ENCODE measurements at places on chromosomes 1 and 21.
A peak's percentile ranks its signal among the peaks of the same experiment; 100 is the strongest.

DNA sequence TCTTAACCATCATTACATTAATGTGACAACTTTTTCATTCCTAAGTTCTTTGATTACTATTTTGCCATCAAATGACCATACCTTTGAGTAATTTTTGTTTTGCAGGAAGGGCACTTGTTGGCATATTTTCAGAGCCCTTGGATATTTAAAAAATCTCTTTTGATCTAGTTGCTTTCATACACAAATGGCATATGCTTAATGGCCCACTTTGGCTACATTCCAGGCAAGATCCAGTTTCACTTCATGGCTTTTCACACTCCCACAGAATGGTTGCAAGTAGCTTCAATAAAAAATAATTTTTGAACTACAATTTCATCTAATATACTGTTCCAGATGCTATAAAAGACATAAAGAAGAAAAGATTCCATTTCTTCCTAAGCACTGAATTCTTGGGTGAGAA lies 18.1 kb downstream of the ADAM30 start:
- DNase-seq = no peak

DNA sequence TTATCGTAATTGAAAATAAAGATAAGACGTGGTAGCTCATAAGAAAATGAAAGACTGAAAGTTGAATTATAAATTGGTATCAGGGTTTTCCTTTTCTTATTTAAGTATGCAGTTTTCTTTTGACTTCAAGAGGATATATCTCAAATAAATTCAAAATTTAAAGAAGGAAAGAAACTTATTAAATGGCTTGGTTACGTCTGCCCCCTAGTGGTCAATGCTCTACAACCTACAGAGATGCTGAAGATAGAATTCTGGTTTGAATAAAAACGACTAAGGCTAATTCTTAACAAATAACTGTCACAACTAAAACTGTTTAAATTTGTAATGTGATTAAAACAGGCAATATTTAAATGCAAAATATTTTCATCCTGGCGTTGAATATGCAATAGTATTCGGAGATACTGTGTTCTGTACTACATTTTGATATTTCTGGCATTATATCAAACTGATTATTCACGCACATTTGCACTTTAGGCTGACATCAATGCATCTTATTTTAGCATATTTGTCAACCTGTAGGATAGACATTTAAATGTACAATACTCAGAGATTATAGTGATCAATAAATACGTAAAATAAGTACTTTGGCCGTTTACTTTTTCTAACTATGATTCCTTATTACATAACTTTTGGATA lies 26.8 kb downstream of the IFI44 start:
- peak; percentile 2 for DNase-seq

DNA sequence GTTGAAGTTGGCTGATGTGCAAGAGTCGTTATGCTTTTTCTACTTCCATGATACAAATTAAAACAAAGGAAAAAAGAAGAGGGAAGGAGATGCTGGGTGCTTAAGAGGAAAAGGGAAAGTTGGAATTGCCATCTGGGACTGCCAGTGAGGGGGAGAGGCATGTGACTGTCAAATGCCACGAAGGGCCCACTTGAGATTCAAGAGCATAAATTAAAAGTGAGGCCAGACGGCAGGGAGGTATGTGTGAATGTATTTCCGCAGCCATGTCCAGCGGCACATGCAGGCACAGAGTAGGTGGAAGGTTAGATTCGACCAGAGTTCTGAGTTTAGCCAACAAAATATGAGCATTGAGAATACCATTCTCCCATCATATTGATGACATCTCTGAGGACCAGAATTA lies 32.0 kb downstream of the NFASC start:
- no peak for DNase-seq

GRCh38 chr1:229318056-229318455 lies 24.8 kb downstream of the CCSAP start:
- DNase-seq = no peak

DNA sequence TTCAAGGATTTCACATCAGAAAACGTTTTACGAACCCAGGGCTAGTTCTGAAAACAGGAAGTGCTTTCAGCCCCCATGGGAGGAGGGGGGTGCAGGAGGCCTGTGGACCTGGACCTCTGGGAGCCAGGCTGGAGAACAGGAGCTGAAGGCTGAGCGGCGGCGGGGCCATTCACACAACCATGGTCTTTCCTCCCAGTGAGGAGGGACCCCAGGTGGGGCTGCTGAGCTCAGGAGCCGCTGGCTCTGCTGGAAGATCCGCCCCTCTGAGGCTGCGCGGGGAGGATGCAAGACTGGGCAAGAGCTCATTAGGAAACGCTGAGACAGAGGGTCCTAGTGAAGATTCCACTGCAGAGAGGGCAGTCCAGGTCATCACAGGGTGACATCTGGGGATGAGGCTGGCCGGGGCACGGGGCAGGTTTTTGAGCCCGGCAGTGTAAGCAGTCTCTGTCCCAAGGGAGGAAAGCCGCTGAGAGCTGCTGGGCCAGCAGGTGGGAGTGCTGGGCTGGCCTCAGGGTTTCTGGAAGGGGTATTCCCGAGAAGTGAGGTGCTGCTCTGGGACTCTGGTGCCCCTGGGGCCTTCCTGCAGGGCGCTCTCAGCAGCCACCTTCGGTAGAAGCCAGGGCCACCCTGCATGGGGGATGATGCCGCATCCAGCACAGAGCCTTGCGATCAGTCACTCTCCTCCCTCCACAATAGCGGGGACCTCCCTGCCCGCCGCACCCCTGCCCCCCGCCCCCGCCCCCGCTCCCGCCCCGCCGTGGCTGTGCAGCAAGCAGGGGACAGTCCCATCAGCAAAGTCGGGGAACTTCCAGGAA lies 7.5 kb downstream of the MX2 start:
- DNase-seq = peak; percentile 73

GRCh38 chr1:219708919-219709543 lies 96.1 kb upstream of the ZC3H11B start:
- no peak for DNase-seq

DNA sequence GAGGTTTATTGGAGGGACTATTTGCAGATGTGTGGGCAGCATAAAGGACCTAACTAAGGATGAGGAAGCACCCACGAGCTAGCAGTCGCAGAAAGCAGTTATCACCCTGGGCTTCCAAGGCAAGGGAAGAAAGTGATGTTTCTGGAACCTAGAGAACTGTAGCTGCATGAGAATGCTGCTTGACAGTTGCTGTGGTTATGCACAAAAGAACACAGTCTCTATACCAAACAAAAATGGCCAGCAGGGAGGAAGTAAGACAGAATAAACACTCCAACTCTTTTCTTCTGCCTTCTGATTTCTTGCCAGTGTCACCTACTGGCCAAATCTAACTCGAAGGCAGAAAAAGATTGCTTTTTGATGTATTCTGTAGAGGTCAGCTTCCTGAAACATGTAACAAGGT lies 190.2 kb downstream of the RASAL2 start:
- no peak for DNase-seq

GRCh38 chr1:53927376-53927881 lies 18.1 kb downstream of the IFT25 start:
- no peak for DNase-seq

DNA sequence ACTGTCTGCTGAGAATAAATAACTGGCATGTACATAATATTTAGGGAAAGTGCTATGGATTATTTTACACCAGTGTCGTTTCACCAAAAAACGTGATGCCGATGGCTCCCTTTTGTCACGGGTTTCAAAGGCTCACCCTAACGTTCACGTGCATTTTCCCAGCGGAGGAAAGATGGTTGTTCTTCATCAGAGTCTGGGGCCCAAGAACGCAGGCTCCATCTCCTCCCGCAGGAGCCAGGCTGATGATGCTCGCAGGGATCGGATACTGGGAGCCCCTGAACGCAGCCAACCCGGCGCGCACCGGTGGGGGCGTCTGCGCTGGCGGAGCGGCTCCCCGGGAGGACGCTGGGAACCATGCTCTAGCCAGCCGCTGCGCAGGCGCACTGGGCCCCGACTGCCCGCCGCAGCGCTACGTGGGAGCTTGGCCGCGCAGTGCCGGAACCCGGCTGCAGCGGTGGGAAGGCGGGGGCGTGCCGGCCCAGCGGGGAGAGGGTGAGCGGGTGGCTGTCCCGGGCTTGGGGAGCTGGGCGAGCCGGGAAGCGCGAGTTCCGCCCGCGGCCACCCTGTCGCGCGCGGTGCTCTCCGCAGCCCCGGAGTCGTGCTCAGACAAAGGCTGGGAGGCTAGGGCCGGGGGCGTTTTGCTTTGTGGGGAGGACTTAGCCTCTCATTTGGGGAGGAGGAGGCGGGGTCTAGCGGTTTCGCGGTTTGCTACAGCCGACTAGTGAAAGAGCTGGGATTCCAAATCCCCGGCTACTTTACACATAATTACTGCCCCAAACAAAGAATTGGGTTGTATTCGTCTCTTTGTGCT lies at the start of gene ZFP69B:
ZFP69B (plus strand) TSS at position 793 of the 811 bp plus-strand sequence. CDS start 486 bp downstream, outside the sequence.
- peak; percentile 82 for DNase-seq

DNA sequence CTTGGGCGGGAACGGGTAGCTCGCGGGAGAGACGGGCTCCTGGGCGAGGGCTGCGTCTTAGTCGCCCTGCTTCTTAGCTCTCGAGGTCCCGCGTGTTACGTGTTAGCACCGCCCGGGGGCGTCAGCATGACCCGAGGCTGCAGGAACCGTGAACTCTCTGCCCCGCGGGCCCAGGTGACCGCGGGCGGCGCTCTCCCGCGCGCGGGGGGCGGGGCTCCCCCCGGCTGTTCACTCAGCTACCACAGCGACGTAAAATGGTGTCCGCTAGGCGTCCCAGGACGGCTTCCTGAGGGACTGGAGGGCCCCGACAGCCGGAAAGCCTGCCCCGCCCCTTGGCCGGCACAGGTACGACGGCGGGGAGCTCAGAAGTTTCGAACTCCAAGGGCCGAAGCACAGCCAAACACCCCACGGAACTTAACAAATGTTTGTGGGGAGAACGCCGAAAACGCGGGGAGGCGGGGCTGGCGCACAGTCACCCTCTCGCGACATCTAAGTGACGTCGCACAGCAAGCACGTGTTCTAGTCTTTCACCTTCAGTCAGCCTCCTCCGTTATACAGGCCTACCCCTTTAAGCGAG lies 780 bp upstream of the RBM15 start:
- peak; percentile 97 for DNase-seq
